ENCODE measurements at places on chromosomes 16 and 17.
A peak's percentile ranks its signal among the peaks of the same experiment; 100 is the strongest.

DNA sequence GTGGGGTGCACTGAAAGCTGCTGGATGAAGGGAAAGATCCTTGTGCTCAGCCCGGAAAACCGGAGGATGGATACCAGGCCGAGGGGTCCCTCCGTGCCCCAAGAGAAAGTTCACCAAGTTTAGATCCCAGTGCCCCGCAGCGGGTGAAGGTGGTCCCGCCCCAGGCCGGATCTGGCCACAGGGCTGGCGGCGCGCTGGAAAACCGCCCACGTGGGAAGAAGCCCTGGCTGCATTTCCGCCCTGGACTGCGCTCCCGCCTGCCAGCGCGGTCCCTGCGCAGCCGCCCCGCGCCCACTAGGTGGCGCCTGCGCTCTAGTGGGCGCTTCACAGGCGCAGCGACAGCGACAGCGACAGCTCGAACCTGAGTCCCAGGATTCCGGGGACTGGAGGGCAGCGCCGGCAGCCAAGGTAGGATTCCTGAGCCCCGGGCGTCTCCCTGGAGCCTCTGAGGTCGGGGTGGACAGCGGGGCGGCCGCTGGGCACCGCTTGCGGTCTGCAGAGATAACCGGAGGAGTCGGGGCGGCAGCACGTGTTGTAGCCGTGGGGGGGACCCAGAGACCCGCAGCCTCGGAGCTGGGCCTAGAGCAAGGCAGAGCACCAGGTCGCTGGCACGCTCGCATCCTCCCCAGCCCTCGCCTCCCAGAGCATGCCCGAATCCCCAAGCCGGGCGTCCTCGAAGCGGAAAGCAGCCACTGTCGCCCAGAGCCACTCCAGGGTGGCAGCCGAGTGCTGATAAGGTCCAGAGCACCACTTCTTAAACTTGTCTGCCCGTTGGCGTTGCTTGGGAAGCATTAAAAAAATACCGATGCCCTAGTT is at the start of gene CHD9:
Gene CHD9 (plus strand): TSS at position 322 of the 816 bp plus-strand sequence. CDS start 101,099 bp downstream, outside the sequence.
- DNase-seq = peak; percentile 61

GRCh38 chr17:4849011-4849536 is 15.9 kb downstream of the MINK1 start:
- no peak for DNase-seq

GRCh38 chr17:73824321-73824720 is 180.1 kb upstream of the SDK2 start:
- no peak for DNase-seq

GRCh38 chr17:49589577-49589927 is 13.9 kb downstream of the NXPH3 start:
- DNase-seq = no peak

GRCh38 chr17:60652454-60653247 is 25.0 kb upstream of the BCAS3 start:
- DNase-seq = no peak

- no peak for DNase-seq
These were observed 24.9 kb downstream of the KCNJ16 start for GRCh38 chr17:70099884-70100283.

- no peak for DNase-seq
These were observed 95.2 kb upstream of the AXIN2 start for GRCh38 chr17:65656390-65657250.

DNA sequence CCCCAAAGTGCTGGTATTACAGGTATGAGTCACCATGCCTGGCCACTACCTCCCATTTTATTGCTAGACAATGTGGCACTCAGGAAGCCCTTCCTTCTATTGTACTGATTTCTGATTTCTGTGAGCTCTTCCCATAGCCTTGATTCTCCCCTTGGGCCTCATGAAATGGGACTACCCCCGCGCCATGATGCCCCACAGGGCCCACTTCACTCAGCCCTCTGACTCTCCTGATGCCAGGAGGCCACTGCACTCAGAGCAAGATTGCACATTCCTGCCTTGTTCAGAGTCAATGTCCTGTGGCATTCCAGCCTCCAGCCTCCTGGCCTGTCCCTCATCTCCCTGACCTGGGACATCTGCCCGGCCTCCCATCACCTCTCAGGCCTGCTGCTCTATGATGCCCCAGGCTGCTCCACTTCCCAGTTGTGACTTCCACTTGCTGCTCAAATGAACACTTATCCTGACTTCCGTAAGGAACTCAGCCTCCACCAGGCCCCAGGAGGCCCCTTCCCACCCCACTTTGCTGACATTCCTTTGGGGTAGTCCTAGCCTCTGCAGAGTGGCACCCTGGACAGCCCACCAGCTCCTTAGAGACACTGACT is 66.6 kb upstream of the KSR1 start:
- DNase-seq = no peak

DNA sequence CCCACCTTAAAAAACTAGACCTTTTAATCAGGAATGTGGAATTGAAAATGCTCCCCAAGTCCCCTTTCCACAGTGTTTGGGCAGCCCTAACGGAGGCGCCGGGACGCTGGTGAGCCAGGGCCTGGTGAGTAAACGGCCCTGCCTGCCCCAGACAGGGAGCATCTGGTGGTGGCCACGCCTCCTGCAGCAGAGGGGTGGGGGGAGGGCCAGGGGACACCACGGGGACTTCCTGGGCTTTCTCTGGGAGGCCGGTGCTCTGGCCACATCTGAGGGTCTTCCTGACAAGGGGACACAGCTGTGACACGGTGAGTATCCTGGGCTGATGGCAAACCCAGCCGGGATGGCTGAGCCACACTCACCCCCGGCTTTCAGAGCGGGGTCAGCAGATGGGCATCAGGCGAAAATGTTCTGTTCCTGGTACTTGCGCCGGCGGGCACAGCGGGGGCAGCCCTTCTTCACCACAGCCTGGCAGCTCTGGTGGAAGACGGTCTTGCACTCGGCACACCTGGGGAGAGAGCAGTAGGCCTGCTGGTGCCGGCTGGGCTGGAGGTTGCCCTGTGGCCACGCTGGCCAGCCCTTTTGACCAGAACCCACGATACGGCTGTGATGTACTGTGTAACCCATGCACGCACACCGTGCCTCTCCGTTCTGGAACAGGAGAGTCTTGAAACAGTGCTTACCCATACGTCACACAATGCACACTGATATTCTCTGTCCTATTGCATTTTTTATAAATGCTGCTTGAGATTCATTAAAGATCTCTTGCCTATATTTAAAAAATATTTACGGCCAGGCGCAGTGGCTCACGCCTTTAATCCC is 5.0 kb upstream of the ARHGAP27 start:
- no peak for DNase-seq

DNA sequence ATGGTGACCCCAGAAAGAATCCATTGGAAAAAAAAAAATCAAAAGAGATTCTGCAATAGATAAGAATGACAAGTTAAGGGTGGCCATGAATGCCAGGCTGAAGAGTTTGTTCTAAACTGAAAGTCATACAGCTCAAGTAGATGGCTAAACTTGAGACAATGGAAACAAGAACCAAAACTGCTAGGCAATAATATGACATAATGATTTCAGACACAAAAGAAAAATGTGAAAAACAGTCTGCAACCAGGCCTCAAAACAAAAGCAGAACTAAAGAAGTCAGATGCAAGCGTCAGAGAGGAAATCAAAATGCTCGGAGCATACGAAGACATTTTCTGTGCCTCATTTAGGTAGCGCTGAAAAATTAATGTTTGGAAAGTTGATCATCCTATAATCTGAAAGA is 54.4 kb upstream of the YPEL2 start:
- DNase-seq = no peak

DNA sequence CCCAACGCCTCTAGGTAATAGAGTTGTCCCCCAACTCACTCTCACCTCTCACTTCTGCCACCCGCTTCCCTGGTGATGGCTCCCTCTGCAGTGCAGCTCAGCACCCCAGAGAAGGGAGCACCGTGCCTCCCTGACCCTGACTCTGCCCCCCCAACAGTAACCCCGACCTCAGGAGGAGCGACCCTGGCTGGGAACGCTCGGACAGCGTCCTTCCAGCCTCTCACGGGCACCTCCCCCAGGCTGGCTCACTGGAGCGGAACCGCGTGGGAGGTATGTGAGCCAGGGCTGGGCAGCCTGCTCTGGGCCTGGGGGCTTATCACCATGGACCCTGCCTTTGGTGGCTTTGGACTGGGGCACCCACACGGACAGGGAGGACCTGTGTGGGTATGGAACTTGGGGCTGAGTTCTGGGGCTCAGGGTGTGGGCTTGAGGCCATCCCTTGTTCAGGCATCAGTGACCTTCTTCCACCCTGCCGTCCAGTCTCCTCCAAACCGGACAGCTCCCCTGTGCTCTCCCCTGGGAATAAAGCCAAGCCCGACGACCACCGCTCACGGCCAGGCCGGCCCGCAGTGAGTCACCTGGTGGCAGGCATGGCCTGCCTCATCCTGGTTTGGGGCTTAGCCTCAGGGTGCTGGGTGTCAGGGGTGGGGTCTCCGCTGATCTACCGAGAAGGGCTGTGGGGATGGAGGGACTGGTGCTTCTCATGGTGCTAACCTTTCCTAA is 6.7 kb upstream of the C17orf107 start:
- DNase-seq = no peak

GRCh38 chr16:73717266-73717974 is 579.2 kb upstream of the PSMD7 start:
- DNase-seq = no peak

GRCh38 chr16:71724320-71724751 is at the start of gene PHLPP2:
TSS of gene PHLPP2 (minus strand) at chr16:71724701. CDS start at chr16:71714795, 9,906 bp downstream.
- DNase-seq = no peak

GRCh38 chr17:8120520-8121406 is 2.4 kb upstream of the ALOXE3 start:
- DNase-seq = peak; percentile 35

DNA sequence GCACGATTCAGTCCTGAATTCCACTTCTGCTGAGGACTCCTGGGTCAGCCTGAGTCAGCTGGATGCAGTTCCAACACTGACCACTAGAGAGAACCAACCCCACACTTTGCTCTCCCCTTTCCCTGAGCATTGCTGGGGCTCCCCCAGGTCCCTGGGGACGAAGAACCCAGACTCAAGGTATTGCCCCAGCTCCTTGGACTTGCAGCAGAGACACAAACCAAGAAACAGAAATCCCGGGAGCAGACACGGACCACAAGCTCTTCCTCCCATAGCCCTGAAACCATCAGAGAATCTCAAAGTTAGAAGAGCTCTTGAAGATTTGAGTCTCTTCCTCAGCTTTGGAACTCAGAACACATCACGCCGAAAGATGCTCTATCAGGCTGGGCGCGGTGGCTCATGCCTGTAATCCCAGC is 678 bp upstream of the GH1 start:
- peak; percentile 51 for DNase-seq

- DNase-seq = no peak
These were observed 16.0 kb upstream of the LHX1 start for GRCh38 chr17:36921095-36921851.

GRCh38 chr16:17362946-17363345 is 107.8 kb downstream of the XYLT1 start:
- no peak for DNase-seq

Data from activated T-helper 1 cell treated with Interleukin-2 at 50 U/mL for 16 hours (primary cell).